ENCODE measurements at places on chromosomes 11 and 22.

GRCh38 chr11:123690485-123690884 lies 36.1 kb upstream of the SCN3B start:
- no peak for DNase-seq

- DNase-seq = no peak
These were observed 7.0 kb downstream of the UNC93B1 start for GRCh38 chr11:67996622-67997474.

DNA sequence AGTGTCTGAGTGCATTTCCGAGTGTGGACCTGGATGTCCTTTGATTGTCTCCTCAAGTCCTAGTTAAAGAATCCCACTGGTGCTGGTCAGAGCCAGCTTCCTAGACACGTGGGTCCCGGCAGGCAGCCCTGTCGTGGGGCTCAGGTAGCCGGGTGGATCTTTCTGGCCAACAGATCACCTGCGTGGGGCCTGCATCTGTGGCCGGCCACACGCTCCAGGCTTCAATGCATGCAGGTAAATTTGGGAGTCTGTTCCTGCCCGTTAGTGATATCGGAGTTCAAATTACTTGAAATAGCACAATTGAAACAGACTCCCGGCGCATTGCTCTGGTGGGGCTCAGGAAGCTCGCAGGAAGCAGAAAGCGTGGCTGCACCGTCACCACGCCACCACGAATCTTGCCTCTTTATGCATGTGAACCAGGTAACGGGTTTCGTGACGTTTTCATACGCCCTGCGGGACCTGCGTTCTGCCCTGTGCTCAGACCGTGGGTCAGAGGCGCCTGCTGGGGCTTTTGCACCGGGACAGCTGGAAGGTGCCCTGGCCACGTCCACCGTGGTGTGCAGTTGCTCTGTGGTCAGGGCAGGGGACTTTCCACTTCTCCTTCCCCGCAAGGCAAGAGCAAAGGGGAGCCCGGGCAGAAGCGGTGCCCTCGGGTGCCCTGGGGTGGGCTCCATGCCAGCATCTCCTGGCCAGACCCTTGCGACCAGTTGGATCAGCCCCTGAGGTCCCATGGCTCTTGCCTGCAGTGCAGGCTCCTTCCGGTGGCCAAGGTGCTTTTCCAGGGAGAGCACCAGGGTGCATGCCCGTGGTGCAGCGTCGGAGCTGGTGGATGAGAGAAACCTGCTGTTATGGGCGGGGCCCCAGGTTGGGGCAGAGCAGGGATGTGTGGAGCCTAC lies 803.5 kb downstream of the BRD1 start:
- no peak for DNase-seq

DNA sequence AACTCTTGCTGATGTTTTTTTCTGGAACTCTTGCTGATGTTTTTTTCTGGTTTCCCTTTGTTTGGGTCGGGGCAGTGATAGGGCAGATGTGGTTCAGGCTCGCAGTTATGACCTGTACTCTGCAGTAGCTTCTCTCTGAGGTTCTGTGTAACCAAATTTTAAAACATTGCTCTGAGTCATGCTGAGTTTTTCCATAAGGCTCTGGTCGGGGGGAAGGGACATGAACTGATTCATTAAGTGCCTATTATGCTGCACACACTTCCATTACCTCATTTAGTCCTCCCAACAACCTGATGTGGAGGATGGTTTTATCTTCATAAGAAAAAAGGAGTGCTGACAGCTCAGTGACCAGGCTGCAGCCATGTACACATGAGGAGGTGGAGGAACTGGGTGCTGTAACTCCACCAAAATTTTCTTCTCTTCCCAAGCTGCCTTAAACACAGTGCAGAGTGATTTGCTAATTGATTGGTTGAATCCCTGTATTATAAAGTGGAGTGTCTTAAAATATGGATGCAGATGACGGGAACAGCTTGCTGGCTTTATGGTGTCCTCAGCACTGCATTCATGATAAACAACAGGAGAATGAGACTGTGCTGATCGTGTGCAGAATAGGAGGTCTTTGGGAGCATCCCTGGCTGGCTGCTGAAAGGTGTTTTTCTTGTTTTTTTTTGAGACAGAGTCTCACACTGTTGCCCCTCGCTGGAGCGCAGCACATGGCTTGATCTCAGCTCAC lies 19.1 kb downstream of the TNRC6B start:
- DNase-seq = peak; percentile 33

- peak; percentile 19 for DNase-seq
These were observed 1.7 kb upstream of the IGSF22 start for GRCh38 chr11:18727479-18728236.

GRCh38 chr22:23075050-23075449 lies 4.7 kb downstream of the GNAZ start:
- DNase-seq = no peak

All from stimulated activated CD8-positive, alpha-beta memory T cell treated with anti-CD3 and anti-CD28 coated beads, Interleukin-7, amount 100 ng/mL, for 4 hours (primary cell).